ENCODE measurements at places on chromosomes 7 and 10.

DNA sequence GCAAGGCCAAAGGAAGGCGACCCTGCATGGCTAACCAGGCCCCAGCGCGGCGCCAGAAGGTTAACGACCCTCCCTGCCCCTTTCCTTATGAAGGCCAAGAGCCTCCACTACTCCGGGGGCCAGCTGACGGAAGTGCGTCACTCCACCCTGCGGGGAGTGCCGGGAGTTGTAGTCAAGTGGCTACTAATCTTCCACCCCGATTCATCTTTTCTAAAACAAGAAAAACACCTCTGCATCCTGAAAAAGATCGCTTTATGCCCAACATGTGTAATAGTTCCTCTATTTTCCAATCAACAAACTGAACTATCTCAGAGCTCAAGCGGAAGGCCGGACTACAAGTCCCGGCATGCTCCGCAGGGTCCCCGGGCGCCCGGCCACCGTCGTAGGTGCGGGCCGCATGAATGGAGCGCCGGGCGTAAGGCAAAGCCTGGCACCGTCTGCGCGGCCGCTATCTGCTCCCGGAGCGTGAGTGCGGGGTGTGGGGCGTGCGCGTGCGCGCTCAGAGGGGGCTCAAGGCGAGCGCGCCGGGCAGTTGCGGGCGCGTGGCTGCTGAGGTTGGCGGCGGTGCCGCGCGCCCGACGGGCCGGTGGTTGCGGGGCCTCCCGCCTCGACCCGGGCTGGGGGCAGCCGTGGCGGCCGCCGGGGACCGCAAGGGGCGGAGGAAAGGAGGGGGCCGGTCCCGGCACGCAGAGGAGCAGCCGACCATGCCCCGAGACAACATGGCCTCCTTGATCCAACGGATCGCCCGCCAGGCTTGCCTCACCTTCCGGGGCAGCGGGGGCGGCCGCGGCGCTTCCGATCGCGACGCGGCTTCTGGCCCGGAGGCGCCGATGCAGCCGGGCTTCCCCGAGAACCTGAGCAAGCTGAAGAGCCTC is at the start of gene ADO:
Gene ADO, plus strand, starts transcription at position 365 of the 875 bp plus-strand sequence. Its CDS starts 340 bp downstream, at position 705.
- peak; percentile 82 for DNase-seq

- DNase-seq: no peak
Measured at GRCh38 chr7:28106321-28106829, 74.2 kb downstream of the JAZF1 start.

GRCh38 chr7:158802535-158803366 is 26.6 kb downstream of the ESYT2 start:
- DNase-seq: no peak

DNA sequence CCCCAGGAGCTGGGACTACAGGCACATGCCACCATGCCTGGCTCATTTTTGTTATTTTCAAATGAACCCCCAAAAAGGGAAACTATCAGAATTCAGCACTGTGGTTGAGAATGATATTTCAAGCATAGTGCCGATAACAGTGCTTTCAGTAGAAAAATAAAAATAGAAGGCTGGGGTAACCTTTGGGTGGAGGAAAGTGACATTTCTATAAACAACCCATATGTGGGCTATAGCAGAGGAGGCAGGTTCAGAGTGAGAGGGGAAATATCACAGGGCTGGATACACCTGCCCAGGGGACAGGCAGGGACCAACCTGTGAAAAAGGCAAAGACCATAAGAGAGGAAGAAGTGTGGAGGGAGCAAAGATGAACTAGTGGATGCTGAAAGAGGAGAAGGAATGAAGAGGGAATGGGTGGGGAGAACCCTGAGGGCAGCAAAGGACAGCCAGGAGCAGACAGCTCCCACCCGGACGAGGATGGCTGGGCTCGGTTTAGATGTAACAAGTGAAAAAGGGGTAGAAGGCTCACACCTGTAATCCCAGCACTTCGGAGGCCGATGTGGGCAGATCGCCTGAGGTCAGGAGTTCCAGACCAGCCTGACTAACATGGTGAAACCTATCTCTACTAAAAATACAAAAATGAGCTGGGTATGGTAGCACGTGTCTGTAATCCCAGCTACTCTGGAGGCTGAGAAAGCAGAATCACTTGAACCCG is 56.5 kb downstream of the MAP3K8 start:
- no peak for DNase-seq

DNA sequence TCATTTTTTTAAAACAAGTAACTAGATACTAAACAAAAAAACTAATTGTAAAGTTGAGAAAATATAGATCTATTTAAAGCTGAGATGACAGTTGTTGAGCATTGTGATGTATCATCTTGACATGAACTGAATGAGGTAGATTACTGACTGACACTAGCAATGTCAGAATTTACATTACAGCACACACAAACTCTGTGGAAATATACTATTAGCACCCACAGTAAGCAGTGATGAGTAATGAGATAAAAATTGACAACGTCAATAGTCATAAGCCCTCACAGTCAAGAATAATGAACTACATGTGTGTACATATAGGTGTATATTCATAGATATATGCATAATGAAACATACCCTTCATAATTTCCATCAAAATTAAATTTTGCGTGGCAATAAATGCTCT is 368.4 kb downstream of the TFEC start:
- DNase-seq: no peak

GRCh38 chr7:33940503-33940902 is 35.2 kb downstream of the BMPER start:
- DNase-seq: no peak

DNA sequence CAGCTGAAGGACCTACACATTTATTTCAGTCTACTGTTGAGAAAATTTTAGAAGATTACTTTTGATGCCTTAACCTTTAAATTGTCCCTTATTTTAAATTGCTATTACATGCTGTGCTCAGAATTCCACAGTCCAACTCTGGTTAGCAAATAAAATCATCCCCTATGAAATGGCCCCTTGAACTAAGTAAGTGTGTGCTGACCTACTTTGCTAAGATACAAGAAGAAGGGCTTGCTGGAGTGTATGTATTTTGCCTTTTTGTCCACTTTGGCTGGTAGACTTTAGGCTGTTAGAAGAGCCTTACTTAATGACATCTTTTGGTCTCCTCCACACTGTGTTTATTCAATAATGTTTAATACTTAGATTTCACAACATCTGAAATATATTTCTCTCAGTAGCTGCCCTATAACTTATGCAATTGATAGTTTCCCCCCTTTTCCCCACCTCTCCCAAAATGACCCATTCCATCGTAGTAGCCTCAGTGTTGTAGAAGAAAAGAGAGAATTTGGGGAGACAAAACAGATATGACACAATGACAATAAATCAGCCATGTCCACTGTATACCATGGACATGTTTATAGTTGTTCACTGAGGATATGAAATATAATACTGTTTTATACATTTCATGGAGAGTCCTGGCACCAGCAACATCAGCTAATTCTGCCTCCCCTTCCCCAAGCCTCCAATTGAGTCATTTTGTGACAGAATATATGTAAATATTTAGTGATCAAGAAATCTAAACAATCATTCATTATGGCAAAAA is 107.8 kb upstream of the ASAH2 start:
- DNase-seq: no peak

GRCh38 chr10:132477398-132478340 is 59.9 kb upstream of the INPP5A start:
- DNase-seq: no peak

GRCh38 chr10:30928742-30929141 is 102.9 kb downstream of the ZNF438 start:
- no peak for DNase-seq

DNA sequence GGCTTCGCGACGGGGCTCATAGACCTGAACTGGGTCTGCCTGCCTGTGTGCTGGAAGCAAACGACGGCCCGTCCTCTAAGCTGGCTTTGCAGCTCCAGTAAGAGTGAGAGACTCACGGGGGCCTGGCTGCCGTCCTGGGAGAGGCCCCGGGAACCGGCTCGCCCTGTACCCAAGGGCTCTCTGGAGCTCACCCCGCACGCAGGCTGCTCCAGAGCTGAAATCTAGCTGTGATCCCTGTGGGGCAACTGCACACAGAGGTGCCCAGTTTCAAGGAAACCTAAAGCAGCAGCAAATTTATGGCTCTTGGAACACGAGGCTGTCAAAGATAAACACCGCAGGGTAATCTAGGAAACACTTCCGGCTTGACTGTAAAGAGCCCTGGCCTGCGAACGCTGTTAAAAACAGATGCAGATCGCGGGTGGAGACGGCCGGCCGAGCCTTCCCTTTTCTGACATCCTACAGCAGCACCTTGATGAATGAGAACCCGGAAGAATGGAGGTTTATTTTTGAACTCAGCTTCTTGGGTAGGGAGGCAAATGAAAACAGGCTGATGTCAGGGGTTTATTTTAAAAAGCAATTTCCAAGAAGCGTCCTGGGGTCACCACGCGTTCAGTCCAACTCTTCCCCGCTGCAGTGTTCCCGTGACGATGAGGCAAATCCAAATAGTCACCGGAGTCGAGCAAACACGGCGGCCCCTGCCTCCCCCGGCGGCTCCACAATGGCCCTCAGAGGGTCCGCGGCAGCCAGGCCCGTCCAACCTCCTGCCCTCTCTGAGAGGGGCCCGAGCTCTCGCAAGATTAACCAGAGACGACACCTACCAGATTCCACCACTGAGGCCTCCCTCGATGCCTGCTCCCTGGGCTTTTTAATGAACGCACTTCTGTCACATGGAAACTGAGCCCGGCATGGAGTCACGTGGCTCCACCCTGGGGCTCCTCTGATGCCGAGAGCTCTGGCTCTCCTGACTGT is 29.6 kb downstream of the AMZ1 start:
- peak; percentile 55 for DNase-seq

All from CD4-positive, alpha-beta T cell treated with Interleukin-6 for 4 hours (primary cell).